Stimulated activated CD4-positive, alpha-beta T cell treated with anti-CD3 and anti-CD28 coated beads, Interleukin-12 subunit alpha, Interleukin-12 subunit beta, amount 100 ng/mL, for 4 hours (primary cell): ENCODE measurements at places on chromosomes 5 and 9.

DNA sequence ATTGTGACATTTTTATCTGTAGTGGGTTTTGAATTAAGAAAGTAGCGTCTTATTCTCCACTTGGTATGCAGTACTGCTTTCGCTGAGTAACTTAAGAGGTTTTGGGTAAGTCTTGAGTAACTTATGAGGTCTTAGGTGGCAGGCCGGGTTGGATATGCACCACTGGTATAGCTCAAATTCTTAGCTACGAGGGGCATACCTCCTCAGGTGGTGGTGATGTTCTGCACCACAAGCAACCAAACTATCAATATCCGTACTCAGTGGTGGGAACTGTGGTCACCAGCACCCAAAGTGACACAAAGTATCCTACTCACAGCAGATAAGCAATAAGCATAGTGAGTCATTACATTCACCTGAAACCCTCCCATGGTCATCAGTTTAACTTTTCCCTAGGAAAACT is 13.7 kb downstream of the SMC2 start:
- DNase-seq, result no peak

- no peak for DNase-seq
Measured at GRCh38 chr5:14226149-14226548, 83.0 kb downstream of the TRIO start.

DNA sequence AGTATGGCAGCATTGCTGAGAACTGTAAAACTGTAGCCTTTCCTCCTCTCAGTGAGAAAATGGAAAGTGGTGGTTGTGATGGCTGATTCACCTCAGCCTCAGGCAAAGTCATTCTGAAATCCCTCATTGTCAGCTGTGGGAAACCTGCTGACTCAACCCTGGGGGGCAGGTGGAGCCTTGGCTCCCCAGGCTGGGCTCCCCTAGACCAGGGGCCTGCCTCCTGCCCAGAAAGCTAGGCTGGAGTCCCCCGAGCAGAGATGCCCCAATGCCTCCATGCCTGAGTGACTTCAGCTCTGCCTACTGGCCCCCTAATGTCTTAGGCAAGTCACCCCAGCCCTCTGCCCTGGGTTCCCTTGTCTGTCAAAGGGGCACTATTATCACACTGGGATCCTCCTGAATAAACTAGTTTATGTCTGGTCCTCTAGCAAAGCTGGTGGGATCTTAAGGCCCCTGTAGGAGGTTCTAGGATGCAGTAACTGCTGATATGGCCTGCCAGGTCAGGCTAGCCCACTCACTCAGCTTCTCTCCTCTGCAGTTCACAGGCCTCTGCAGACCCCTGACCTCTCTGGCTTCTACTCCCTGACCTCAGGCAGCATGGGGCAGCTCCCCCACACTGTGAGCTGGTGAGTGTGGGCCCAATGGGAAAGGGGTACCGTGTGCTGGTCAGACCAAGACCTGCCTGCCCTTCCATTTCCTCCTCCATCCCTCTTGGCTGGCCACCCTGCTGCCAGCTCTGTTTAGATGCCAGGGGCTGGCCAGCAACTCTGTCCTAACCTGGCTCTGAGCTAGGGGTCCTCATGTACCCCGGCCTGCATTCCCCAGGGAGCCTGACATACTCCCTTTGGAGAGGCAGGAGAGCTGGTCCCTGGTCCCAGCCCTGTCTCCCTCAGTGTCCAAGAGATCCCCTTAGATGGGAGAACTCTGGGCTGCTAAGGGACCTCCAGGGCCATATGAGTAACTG is 24.2 kb downstream of the TCF7 start:
- DNase-seq, result no peak

DNA sequence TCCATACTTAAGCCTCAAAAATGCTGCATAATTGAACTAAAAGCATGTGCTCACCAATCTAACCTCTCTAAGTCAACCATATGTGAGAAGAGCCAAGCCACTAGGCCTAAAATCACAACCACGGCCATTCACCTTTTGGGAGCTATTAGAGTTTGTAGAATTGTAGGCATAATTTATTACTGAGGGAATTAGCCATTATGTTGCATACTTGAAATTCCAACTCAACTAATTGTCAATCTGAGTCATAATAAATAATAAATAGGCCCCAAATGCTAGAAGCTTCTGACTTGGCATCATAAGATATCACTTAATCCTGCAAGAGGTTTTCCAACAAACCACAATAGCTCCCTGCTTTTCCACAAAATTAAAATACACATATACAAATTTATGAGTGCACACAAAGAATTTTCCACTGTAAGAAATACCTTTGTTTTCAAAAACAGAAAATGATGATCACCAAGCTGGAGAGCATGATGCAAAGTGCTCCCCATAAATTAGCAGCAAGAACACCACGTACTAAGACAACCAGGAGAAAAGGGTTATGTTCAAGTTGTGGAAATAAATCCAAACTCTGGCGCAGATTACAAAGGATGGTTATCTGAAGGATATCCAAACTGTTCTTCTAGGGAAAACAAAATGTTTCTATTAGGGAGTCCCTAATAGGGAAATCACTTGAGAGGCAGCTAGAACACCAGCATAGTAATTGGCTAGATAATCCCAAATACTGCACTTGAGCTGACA is 250.0 kb upstream of the SLC30A5 start:
- DNase-seq, result no peak

DNA sequence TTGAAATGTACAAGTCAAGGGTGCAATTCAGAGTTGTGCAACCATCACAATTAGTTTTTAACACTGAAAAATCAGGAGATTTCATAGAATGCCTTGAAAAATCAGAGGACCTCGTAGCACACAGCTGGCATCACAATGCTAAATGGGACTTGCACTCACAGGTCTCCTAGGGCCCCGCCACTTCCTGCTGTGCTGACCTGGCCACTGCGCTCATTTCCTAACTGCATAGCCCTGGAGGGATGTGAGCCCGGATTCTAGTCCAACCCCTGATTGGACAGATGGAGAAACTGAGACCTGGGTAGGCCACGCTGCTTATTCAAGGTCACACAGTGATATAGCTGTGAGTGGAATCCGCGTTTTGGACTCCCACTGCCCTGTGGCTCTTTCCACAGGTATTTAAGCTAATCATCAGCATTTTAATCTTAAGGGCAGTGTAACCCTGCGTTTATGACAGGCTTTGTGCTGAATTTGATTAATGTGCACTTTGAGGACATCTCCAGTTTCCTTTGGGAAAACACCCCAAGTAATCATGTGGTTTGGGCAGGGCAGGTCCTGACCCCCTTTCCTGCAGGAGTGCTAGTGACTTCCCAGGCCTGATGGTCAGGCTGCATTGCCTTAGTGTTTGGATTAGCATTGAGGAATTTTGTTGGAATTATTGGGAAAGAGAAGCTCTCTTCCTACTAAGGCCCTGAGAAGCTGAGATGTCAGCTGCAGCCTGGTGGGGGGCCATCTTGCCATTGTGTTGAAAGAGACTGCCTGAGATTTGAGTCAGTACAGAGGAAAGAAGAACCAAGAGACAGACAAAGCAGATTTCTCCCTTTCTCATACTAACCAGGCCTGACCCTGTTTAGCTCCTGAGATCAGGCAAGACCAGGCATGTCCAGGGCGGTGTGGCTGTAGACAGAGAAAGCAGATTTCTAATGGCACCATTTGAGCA is 36.2 kb downstream of the STC2 start:
- no peak for DNase-seq

- DNase-seq, result no peak
Measured at GRCh38 chr5:143037071-143037470, 266.9 kb downstream of the ARHGAP26 start.

- no peak for DNase-seq
Measured at GRCh38 chr5:83720836-83721537, at the start of gene HAPLN1. TSS of gene HAPLN1 (minus strand) at chr5:83720855. CDS start at chr5:83673523, 47,332 bp downstream.

DNA sequence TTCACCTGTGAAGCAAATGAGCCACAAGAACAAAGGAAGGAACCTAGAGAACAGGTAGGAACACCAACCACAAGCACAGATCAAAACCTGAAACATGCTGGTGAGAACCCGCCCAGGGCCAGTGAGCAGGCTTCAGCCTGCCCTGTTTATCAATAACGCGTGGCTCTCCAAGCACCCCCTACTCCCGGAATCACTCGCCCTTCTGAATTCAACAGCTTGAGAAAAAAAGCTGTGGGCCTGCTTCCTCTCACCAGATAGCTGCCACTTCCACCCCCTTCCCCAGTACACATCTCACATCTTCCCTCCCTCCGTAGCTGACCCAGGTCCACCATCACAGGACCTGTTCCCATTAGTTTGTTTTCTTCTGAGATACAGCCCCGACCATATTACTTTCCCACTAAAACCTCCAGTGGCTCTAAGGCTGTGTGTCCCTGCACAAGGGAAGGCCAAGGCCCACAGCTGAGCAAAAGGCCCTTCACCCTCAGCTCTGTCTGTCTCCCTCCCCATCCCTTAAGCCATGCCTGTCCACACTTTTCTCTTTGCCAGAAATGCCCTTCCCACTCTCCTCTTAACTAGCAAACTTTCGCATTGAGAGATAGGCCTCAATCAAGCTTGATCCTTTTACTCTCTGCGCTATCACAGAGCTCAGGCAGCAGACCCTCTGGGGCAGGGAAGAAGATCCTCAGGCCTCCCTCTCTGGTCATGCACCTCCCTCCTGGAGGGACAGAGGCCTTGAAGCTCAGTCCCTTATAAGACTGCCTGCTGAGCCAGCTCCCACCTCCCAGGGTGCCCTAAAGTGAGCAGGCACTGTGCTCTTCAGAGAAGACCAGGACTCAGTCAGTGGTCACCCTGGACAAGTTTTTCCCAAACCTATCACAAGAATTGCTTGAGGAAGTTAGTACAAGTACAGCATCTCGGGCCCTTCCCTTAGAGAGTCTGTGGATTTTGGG is 30.1 kb downstream of the B4GALT1 start:
- DNase-seq, result no peak

- no peak for DNase-seq
Measured at GRCh38 chr5:19534751-19535150, 453.2 kb downstream of the CDH18 start.

DNA sequence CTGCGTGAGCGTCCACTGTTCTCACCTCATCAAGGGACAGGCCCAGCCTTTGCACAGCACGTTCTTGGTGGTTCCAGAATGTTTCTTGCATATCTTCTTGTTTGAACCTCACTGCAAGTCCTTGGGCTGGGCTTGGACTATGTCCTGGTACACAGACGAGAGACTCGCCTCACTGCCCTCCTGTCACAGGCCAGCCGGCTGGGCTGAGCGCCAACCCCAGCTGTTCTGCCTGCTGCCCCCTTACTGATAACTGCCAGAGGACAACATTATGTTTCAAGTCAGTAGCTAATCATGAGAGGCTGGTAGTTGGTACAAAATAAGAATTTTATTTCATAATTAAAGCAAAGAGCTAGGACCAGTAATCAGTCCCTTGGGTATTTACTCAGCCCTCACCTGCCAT is 52.8 kb upstream of the LRRTM2 start:
- no peak for DNase-seq

DNA sequence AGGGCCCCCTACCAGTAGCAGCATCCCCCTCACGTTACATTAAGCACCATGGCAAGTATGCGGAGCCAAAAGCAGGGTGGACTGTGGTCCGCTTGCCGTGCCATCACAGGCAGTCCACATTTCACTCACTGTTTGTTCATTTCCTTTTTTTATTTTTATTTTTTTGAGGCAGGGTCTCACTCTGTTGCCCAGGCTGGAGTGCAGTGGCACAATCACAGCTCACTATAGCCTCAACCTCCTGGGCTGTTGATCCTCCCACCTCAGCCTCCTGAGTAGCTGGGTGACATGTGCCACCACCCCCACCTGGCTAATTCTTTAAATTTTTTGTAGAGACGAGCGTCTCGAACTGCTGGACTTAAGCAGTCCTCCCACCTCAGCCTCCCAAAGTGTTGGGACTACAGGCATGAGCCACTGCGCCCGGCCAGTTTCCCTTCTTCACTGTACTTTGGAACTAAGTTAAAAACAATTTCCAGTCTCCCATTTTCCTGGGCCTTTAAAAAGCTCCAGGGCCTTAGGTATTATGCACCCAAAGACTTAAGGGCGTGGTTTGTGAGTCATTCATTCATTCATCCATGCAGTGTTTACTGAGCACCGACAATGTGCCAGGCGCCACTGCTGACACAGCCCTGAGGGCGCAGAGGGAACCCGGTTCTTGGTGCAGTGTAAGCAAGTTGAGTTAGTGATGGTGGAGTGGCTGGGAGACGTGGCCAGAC is 19.9 kb downstream of the PRRX2 start:
- DNase-seq, result no peak

DNA sequence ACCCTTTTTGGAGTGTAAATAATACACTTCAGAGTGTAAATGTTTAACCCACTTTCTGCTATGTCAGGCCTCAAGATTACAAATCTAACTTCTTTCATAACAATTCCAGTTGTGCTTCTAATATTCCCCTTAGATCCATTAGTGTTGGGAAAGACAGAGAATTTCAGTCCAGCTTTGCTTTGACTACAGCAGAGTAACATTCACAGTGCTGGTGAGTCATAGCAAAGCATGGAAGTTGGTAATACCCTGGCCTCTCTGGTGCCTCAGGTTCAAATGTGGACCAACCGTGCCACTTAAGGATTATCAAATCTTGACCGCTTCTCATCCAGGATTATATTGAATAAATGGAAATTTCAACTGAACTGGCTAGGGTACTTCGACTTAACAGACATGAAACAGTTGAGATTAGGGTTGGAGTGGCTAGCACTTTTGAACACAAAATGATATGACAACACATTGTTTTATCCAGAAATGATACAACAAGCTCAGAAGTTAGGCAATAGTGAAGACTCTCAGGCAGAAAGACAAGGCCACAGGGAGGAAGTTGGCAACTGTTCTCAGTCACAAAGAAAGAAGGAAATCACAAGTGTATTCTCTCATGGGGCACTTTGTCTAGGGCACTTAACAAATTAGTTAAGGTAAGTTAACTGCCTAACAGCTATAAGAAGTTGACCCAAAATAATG is 24.4 kb upstream of the RASA1 start:
- DNase-seq, result no peak

GRCh38 chr5:40446910-40447309 is 232.8 kb upstream of the PTGER4 start:
- DNase-seq, result no peak
